ENCODE measurements at places on chromosomes 5 and 9. TPM values are rescaled to one million over a fixed set of nuclear protein-coding genes. Genes with fewer than 3 reads are reported as not detected.

The FOXD4L3 gene
- polyA plus RNA-seq = not detected

The OMD gene
- not detected for polyA plus RNA-seq

The GABBR2 gene
- 1.1 TPM for polyA plus RNA-seq

The RELL2 gene
- 4.8 TPM for polyA plus RNA-seq

The GMCL2 gene
- polyA plus RNA-seq = not detected

The RASGRF2 gene
- 0.41 TPM for polyA plus RNA-seq

The FBP1 gene
- polyA plus RNA-seq = 1.9 TPM

The FAM221B gene
- not detected for polyA plus RNA-seq

The LHX3 gene
- polyA plus RNA-seq = not detected

The C9orf153 gene
- polyA plus RNA-seq = not detected

- no peaks in the 10 kb centered on the region for H3K4me1 ChIP-seq
- H3K27me3 ChIP-seq = no peaks in the 10 kb centered on the region
- H3K4me3 ChIP-seq = no peak overlapping the region
- DNase-seq = no peak
- H3K36me3 ChIP-seq = no peaks in the 10 kb centered on the region
Observed at GRCh38 chr9:17222932-17223331, 88.1 kb downstream of the CNTLN start.

- DNase-seq = no peak
- H3K36me3 ChIP-seq = no peaks in the 10 kb centered on the region
- peak overlapping the region; percentile 52 for H3K4me3 ChIP-seq
- H3K27me3 ChIP-seq = no peaks in the 10 kb centered on the region
- H3K27ac ChIP-seq = no peak overlapping the region
Observed at GRCh38 chr9:128250839-128251731, 24.7 kb downstream of the GOLGA2 start.

GRCh38 chr5:10545084-10545483 is 18.8 kb upstream of the ANKRD33B start:
- H3K27me3 ChIP-seq = no peaks in the 10 kb centered on the region
- no peak overlapping the region for H3K4me3 ChIP-seq

DNA sequence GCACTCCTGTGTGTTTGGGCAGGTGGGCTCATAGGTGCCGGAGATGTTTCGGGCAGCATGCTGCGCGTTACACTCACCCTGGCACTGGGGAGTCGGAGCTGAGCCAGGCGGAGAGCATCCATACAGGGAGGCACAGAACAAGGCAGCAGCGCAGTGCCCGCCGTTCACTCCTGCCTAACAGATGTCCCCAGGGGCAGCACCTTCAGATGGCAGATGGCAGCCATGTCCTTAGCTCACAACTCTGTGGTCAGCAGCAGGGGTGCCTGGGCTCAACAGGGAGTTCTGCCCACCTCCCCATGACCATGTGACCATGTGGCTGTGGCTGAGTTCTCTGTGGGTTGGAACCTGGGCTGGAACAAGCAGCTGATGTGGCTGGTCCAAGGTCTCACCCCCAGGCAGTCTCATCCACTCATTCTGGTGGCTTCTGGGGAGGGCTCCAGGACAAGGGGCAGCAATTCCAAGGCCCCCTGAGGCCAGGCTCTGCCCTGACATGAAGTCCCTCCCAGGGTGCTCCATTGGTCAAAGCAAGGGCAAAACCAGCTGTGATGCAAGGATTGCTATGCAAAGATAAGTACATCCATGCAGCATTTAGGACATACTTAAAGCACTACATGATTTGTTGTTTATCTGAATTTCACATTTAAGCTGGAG is 64.2 kb downstream of the MRPL36 start:
- no peaks in the 10 kb centered on the region for H3K4me1 ChIP-seq
- no peak overlapping the region for H3K4me3 ChIP-seq
- no peak for DNase-seq
- no peaks in the 10 kb centered on the region for H3K27me3 ChIP-seq

GRCh38 chr5:139812323-139812722 is 16.7 kb downstream of the PSD2 start:
- H3K27me3 ChIP-seq = no peaks in the 10 kb centered on the region

DNA sequence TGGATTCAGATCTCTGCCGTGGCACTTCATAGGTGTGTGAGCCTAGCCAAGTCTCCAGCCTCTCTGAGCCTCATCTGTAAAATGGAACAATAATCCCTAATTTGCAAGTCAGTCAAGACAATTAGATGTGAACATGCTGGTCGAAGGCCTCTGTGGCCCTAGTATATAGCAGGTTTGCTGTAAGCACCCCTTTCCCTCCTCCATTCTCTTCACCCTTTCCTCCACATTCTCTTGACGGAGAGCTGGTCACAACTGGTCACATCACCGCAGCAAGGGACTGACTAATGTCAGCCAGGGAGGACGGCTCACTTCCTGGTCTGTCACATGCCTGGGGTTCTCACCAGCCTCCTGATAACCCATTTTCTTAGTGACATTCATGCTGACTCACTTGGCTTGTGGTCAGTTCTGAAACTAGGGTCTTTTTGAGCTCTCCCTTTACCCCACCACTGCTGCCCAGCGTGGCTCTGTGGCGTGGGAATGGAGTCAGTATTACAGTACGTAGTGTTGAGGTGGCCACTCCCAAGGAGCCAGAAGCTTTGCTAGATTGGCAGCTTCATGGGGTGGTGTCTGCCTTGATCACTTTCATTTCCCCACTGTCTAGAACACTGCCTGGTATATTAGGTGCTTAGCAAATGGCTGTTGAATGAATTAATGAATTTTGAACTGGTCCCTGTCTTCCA is 47.8 kb downstream of the ERGIC1 start:
- peaks cover 40% of the 10 kb centered on the region for H3K4me1 ChIP-seq
- H3K36me3 ChIP-seq = no peaks in the 10 kb centered on the region
- H3K27ac ChIP-seq = peak overlapping the region; percentile 70
- H3K27me3 ChIP-seq = no peaks in the 10 kb centered on the region

DNA sequence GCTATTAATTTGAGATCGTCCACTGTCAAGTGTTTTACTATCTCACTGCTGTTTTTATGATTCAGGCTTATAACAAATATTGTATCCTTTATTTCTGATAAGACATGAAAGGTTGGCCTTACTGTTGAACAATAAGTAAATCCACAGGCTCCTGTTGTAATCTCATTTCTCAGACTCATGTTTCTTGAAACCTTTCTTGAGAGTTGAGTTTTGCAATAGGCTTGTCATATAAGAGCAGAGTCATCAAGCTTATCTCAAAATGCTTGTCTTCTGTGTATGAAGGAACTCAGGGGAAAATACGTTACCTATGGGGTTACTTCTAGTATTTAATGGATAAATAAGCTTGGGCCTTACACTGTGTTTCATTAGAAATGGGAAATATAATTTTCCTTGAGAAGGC is 9.2 kb upstream of the TLX3 start:
- no peak overlapping the region for H3K27ac ChIP-seq
- no peaks in the 10 kb centered on the region for H3K4me1 ChIP-seq
- no peaks in the 10 kb centered on the region for H3K36me3 ChIP-seq
- H3K4me3 ChIP-seq = no peak overlapping the region

DNA sequence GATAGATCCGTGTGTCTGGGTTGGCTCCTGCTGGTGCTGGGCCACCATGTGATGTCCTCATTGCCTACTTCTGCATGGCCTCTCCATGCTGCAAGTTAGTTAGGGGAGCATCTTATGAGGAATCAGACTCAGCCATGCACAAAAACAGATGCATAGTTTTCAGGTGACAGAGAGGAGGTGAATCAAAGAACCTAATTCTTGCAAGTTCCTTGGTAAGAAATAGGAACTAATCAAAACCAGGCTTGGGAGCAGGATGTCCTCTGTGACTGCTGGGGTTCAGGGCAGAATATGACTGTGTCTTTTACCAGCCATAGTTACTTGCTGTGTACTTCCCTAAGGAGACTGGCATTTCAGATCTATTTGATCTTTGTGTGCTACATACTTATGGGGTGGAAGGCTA is 61.6 kb downstream of the C9orf152 start:
- H3K4me3 ChIP-seq = no peak overlapping the region
- no peak for DNase-seq
- no peaks in the 10 kb centered on the region for H3K36me3 ChIP-seq
- no peaks in the 10 kb centered on the region for H3K27me3 ChIP-seq
- no peak overlapping the region for H3K27ac ChIP-seq

GRCh38 chr9:95167998-95168397 is 149.5 kb downstream of the FANCC start:
- no peak overlapping the region for H3K27ac ChIP-seq
- peak; percentile 82 for DNase-seq
- H3K4me1 ChIP-seq = peaks cover 16% of the 10 kb centered on the region
- no peaks in the 10 kb centered on the region for H3K36me3 ChIP-seq
- no peaks in the 10 kb centered on the region for H3K27me3 ChIP-seq

DNA sequence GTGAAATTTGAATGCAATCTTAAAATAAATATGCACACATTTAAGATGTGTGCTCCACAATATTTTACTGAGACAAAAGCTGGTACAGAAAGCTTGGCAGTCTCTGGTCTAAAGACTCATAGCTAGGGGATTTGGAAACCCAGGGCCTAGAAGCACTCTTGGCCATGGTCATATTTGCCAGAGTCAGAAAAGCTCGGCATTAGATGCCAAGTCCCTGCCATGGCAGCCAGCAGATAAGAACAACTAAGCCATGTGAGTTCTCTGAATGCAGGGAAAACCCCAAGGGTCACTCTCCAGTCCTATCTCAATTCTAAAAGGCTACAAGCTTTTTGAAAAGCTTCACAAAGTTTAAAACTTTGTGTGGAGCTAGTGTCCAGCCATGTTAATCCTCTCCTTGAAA is 119.5 kb downstream of the FAM114A2 start:
- no peak for DNase-seq
- H3K4me3 ChIP-seq = no peak overlapping the region
- no peak overlapping the region for H3K27ac ChIP-seq

GRCh38 chr9:72984991-72985390 is 32.1 kb upstream of the ALDH1A1 start:
- H3K4me1 ChIP-seq = peaks cover 16% of the 10 kb centered on the region
- no peaks in the 10 kb centered on the region for H3K27me3 ChIP-seq
- no peak for DNase-seq
- H3K4me3 ChIP-seq = no peak overlapping the region
- no peak overlapping the region for H3K27ac ChIP-seq
- no peaks in the 10 kb centered on the region for H3K36me3 ChIP-seq

- DNase-seq = no peak
- no peak overlapping the region for H3K27ac ChIP-seq
- H3K4me1 ChIP-seq = peaks cover 4% of the 10 kb centered on the region
- H3K36me3 ChIP-seq = peaks cover 7% of the 10 kb centered on the region
Observed at GRCh38 chr5:136985785-136986475, 513.2 kb downstream of the SPOCK1 start.

DNA sequence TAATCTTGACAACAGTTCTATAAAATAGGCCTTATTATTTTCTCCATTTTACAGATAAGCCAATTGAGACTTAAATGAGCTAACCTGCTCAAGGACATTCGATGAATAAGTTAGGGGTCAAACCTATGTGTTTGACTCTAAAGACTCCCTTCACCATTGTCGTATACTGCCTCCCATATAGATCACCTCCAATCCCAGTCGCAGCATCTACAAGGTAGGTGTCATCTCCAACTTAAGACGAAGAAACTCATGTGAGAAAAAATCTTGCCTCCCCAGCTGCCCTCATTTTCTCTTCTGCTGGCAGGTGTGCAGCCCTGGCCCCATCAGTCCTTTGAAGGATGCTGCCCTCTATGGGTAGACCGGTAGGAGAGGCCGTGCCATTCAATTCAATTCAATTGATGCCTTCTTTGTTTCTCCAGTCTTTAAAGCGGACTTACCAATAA is 75.2 kb upstream of the SMARCA2 start:
- DNase-seq = peak; percentile 10
- no peaks in the 10 kb centered on the region for H3K27me3 ChIP-seq
- H3K36me3 ChIP-seq = no peaks in the 10 kb centered on the region

DNA sequence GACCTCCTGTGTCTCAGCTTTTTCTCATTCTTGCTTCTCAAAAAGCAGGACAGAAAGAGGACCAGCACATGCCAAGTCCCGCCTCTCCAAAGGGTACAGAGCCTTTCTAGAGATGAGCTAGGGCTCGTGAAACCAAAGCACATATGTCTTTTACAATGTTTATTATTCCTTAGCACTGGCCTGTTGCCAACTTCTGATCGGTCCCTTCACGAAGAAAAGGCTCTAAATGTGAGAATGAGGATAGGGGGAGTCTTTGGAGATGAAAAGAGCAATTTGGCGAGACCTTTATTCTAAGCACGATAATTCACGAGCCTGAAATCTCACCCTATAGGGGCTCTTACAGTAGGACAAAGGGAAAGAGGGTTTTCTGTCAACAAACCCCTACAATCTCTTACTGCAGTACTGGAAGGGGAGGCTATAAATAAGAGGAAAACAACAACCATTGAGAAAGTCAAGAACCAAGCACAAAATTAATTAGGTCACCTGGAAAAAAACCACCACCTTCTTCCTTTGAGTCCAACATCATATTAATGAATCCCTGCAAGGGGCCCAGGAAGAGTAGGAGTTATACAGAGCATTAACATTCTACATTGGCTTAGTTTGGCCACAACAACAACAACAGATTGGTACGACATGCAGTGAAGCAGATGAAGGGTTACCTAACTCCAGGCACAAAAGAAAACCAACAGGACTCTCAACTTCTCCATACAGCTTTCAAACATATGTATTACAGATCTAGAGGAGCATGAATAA is 309.5 kb downstream of the PDE4D start:
- H3K27me3 ChIP-seq = no peaks in the 10 kb centered on the region
- DNase-seq = no peak
- H3K4me1 ChIP-seq = peaks cover 17% of the 10 kb centered on the region
- no peaks in the 10 kb centered on the region for H3K36me3 ChIP-seq
- H3K27ac ChIP-seq = no peak overlapping the region

- no peaks in the 10 kb centered on the region for H3K36me3 ChIP-seq
- no peak for DNase-seq
- H3K27ac ChIP-seq = no peak overlapping the region
- no peaks in the 10 kb centered on the region for H3K27me3 ChIP-seq
Observed at GRCh38 chr9:125797930-125798329, 50.8 kb downstream of the PBX3 start.

- H3K36me3 ChIP-seq = peaks cover 39% of the 10 kb centered on the region
- peak overlapping the region; percentile 91 for H3K27ac ChIP-seq
- H3K4me3 ChIP-seq = no peak overlapping the region
- DNase-seq = peak; percentile 25
- peaks cover 44% of the 10 kb centered on the region for H3K4me1 ChIP-seq
Observed at GRCh38 chr9:124410321-124410913, 4.8 kb downstream of the PSMB7 start.

GRCh38 chr5:82225525-82226172 is 52.5 kb downstream of the RPS23 start:
- H3K36me3 ChIP-seq = no peaks in the 10 kb centered on the region
- H3K4me3 ChIP-seq = no peak overlapping the region

DNA sequence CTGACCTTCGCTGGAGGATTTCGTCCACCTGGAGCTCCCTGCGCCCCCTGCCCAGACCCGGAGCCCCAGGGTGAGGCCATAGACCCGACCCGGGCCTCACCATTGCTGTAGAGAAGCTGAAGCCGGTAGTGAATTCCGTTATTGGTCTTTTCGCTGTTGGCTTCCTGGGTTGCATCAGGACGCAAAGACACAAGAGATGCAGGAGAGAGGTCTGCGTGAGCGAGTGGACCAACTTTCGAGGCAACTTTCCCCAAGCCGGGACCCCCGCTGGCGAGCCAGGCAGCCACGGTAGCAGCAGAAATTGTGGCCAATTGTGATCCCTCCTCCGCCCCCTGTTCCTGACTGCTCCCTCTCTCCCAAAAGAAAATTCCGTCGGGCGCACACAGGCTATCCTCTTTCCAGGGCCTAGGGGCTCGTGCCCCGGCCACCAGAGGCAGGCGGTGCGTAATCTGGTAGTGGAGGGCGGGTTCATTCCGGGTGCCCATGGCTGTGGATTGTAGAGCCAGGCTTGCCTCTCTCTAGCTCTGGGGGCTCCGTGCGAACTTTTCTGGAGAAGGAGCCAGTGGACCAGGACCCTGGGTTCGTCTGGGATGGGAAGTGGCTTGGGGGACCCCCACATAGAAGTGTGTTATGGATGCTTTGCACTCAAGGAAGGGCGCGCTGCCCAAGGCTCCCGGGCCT is 3.3 kb downstream of the EBF1 start:
- H3K27me3 ChIP-seq = peaks cover 38% of the 10 kb centered on the region
- H3K27ac ChIP-seq = no peak overlapping the region
- H3K4me1 ChIP-seq = peaks cover 12% of the 10 kb centered on the region
- no peaks in the 10 kb centered on the region for H3K36me3 ChIP-seq
- DNase-seq = no peak

All from endothelial cell of umbilical vein (primary cell).